ENCODE measurements at places on chromosomes 3 and 15.

- peak; percentile 66 for DNase-seq
These were observed 43.1 kb downstream of the DNASE1L3 start for GRCh38 chr3:58167431-58168351.

DNA sequence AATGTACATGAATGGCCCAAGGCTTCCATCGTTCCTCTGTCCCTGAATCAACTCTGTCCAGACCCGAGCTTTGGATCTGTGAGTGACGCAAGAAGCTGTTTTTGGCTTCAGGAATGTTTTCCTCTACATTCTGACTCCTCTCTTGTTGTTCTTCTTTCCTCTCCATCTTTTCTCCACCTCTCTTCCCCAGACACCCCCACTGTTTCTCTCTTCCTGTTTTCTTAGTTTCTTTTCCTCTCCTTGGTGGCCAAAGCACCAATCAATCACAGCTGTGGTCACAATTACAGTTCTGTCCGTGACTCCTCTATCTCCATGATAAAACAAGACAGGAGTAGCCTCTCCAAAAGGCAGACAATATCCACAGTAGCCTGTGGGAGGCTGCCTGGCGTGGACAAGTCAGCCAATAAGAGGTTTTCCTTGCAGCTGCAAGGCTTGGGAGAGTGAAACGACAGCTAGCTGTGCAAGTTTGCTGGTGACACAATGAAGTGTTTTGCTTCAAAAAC is 4.9 kb upstream of the TMEM212 start:
- peak; percentile 26 for DNase-seq

- no peak for DNase-seq
These were observed 6.3 kb downstream of the LAMP3 start for GRCh38 chr3:183156266-183156665.

- no peak for DNase-seq
These were observed 16.1 kb downstream of the ATP10A start for GRCh38 chr15:25847051-25847450.

DNA sequence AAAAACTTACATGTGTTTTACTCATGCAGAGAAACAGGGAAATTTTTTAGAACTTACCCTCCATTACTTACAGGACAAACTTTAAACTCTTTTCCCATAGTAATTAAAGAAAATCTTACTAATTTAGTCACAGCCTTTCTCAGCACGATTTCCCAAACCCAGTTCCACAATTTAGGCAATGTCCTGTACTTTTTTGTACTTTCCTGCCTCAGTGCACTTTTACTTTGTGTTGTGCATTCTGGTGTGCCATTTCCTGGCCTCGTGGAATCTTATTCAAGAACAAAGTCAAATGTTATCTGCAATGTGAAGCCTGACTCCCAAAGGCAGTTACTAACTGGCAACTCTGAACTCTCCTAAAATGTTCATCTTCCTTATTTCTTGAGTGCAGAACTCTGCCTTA is 1.9 kb downstream of the SLC33A1 start:
- no peak for DNase-seq

- no peak for DNase-seq
These were observed 125.8 kb downstream of the PGPEP1L start for GRCh38 chr15:98881526-98882520.

DNA sequence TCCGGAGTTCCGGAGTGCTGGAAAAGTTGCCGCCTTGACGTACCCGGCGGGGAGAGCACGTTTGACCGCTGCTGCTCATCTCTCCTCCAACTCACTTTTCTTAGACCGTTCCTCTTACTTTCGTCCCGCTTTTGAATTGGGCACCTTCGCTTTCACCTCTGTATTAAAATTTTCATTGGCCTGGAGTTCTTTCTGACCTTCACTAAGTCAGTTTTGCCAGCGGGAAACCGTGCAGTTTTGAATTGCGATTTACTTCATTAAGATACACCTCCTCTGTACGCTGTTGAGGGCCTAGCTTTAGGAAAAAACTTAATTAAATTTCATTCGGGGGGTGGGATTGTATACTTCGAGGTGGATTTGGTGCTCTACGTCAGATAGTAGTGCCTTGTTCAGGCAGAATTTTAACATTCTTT is 1.3 kb downstream of the GMPS start:
- DNase-seq, result no peak

DNA sequence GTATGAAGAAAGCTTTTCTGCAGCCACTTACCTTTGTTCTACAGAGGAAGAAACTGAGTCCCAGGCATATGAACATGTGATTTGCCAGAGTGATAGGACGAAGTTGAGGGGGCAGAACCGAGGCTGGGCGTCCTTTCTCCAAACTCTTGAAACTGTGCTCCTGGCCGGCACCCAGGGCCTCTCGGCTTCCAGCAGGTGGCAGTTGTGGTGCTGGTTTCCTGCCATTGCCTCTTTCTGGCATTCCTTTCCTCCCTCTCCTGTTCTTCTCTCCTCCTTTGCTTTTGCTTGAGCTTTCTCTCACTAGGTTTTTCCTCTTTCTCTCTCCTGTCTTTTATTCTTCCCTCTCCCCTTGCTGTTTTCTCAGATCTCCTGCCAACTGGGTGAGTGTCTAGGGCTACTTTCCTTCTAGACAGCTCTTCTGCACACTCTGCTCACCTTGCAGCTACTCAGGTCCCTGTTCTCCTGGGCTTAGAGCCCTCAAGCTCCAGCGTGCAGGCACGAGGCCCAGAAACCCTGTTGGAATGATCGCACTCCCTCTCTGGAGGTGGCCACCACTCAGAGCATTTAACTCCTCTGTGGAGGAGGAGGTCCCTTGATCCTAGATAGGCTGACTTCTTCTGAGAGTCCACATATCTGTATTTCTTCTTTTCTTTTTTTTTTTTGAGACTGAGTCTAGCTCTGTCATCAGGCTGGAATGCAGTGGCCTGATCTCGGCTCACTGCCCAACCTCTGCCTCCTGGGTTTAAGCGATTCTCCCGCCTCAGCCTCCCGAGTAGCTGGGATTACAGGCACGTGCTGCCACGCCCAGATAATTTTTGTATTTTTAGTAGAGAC is 26.2 kb downstream of the TRAK1 start:
- no peak for DNase-seq

- peak; percentile 58 for DNase-seq
These were observed 1.0 kb upstream of the ONECUT1 start for GRCh38 chr15:52790941-52791751.
